ENCODE measurements at places on chromosomes 12 and 14. TPM values are rescaled to one million over a fixed set of nuclear protein-coding genes. Genes with fewer than 3 reads are reported as not detected.

DNA sequence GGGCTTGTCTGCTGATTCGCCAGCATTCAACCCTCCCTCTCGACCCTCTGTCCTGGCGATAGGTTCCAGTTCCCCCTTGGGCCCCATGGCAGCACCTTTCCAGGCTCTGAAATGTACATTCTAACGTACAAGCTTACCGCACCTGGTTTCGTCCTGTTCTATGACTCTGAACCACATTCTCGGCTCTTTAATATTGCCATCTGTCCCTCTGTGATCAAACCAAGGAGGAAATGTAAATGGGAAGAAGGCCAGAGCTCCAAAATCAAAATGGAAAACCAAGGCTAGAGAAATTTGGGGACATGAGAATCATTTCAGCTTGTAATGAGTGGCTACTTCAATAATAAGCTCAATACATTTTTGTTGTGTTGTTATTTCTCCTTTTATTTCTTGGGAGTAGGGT is 117.2 kb downstream of the TTC7B start:
- DNase-seq, result no peak

Gene CBX5
- 18.2 TPM for polyA plus RNA-seq

DNA sequence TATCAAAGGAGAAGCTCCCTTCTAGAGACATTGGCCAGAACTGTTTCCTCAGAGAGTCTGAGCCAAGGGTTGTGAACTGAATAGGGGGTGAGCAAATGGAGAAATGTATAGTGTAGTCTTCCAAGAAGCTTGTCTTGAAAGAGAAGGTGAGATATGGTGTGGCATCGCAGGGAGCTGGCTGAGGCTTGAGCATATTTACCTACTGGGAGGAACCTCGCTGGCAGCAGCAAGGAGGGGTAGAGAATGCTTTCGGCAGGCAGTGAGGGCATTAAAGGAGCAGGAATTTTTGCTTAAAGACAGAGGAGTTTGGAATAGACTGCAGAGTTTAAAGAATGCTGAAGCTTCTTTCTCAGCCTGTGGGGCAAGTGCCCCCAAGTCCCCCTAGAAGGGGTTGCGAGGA is 59.3 kb upstream of the PRMT8 start:
- DNase-seq, result no peak

- peak; percentile 14 for DNase-seq
These were observed 166.9 kb upstream of the CCND2 start for GRCh38 chr12:4106621-4107020.

DNA sequence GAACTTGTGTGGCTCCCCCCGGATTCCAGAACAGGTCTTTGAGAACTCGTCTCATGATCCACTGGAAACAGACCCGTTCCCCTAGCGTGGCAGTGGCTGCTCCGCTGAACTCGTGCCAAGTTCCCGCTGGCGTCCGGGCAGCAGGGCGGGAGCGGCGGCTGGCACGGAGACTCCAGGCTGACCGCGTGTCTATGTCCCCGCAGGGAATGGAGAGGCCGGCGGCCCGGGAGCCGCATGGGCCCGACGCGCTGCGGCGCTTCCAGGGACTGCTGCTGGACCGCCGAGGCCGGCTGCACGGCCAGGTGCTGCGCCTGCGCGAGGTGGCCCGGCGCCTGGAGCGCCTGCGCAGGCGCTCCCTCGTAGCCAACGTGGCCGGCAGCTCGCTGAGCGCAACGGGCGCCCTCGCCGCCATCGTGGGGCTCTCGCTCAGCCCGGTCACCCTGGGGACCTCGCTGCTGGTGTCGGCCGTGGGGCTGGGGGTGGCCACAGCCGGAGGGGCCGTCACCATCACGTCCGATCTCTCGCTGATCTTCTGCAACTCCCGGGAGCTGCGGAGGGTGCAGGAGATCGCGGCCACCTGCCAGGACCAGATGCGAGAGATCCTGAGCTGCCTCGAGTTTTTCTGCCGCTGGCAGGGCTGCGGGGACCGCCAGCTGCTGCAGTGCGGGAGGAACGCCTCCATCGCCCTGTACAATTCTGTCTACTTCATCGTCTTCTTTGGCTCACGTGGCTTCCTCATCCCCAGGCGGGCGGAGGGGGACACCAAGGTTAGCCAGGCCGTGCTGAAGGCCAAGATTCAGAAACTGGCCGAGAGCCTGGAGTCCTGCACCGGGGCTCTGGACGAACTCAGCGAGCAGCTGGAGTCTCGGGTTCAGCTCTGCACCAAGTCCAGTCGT is 1.5 kb downstream of the APOLD1 start:
- peak; percentile 73 for DNase-seq

Gene MUCL1
- polyA plus RNA-seq, result not detected

DNA sequence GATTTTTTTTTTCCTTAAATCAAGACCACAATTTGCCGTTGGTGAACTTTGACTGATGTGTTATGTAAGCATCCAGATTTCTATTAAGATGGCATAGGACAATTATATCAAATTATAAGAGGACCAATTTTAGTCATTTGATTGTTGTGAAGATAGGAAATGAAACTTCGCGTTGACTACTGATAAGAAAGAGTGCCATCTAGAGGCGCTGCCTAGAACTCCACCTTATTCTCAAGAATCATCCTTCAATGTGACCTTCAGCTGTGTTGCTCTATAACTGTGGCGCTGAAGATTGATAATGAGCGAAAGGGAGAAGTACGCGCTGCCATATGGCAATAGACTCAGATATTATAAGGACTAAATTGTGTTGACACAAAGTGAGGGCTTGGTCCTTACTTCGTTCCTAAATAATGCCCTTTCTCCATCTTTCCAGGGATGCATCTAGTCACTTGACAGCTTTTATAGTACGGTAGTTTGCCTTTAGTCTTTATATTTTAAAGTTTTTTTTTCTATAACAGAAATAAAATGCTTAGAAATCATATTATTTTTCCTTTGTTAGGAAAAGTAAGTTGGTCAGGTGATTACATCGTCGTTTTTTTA is 350.8 kb upstream of the STXBP6 start:
- no peak for DNase-seq

DNA sequence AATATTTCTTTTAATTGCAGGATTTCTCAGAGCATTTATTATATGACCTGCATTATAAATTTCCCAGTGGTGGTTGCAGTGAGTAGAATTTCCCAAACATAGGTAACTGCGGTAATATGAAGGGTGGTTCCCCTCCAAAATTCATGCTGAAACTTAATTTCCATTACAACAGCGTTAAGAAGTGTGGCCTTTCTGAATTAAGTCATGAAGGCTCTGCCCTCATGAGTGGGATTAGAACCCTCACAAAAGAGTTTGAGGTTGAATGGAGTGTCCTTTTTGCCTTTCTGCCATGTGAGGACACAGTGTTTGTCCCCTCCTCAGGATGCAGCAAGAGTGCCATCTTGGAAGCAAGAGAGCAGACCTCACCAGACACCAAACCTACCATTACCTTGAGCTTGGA is 233.6 kb downstream of the KTN1 start:
- no peak for DNase-seq

- peak; percentile 90 for DNase-seq
These were observed at the start of gene SIRT4 for GRCh38 chr12:120301962-120302815. TSS of gene SIRT4 (plus strand) at chr12:120302321. CDS start at chr12:120303562, 1,241 bp downstream.

GRCh38 chr14:99186956-99187690 is 84.9 kb downstream of the BCL11B start:
- no peak for DNase-seq

Measured in CD4-positive, CD25-positive, alpha-beta regulatory T cell (primary cell).